NCI-H2081 treated with DMSO at 0.1 percent for 48 hours (cell line): ENCODE measurements at places on chromosomes 1 and 21.

GRCh38 chr21:33964706-33965325 is 49.2 kb upstream of the ATP5PO start:
- DNase-seq: no peak

DNA sequence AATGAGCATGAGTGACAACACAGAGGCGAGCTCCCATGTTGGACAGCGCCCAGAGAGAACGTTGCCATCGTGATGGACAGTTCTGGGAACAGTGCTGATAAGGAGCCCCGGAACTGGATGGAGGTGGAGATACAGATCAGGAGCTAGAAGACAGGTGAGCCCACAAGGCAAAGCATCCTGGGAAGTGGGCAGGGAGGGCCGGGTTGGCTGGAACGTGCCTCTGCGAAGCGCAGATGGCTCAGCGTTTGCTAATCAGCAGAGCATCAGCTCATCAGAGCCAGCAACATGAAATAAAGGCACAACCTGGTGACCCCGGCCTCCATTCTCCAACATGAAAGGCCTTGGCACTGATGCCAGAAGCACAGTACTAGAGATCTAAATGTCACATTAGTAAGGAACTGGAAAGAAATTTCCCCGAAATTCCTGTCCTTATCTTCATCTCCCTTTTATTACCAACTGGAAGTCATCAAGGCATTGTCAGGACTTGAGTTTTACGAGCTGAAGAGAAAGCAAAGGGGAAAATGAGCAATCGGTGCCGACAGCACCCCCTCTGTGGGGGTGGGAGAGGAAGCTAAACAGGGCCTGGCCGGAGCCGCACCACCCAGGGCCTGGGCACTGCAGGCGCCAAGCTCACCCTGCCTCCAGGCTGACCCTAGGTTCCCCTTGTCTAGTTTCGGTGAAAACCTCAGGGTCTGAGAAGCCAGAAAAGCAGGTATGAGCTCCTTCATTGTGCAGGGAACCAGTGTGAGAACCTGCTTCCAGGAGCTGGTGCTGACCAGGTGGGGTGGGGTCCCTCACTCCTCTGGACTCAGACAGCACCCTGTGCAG is 19.9 kb downstream of the ABCA4 start:
- no peak for DNase-seq

GRCh38 chr1:239269706-239270105 is 116.7 kb upstream of the CHRM3 start:
- no peak for DNase-seq

DNA sequence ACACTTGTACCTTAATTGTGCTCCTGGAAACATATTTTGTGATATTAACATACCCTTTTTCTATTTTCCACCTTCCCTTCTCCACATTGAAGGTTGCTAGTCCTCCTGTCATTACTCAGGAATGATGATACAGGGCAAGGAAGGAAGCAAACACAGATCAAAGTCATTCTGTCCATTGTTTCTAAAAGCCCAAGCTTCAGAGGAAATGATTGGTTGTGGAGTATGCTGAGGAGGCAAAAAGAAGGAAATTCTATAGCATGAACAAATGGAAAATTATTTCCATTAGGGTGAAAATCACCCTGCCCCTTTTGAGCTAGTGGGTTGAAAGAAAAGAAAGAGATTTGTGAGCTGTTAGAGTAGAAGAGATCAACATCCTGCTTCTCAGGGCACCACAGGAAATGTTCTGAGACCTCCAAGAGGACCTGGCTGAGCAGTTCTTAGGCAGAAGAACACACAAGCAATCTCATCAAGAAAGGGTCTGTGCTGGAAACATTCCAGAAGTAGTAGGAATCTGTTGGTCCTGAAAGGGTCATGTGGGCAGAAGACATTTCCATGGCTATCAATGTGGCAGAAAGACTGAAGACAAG is 29.0 kb upstream of the PRRX1 start:
- DNase-seq: no peak

GRCh38 chr1:151980287-151981177 is 13.1 kb downstream of the S100A10 start:
- DNase-seq: no peak

- DNase-seq: no peak
Observed at GRCh38 chr1:40344597-40344996, 27.5 kb upstream of the COL9A2 start.

DNA sequence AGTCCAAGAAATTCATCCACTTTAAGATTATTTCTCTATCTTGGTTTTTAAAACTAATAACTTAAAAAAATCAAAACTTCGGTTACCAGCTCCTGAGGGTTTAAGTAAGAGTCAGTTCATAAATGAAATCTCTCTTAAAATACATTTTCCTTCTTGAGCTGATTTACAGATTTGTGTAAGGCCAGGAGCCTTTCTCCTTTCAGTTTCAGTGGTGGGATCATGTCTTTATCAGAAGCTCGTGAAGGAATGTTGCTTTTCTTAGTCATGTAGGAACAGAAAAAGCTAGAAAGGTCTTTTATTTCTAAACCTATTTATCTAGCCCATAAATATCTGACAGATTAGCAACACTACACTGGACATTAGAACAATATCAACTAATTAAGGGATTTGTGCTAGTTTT is 390.2 kb downstream of the GPATCH2 start:
- DNase-seq: no peak

DNA sequence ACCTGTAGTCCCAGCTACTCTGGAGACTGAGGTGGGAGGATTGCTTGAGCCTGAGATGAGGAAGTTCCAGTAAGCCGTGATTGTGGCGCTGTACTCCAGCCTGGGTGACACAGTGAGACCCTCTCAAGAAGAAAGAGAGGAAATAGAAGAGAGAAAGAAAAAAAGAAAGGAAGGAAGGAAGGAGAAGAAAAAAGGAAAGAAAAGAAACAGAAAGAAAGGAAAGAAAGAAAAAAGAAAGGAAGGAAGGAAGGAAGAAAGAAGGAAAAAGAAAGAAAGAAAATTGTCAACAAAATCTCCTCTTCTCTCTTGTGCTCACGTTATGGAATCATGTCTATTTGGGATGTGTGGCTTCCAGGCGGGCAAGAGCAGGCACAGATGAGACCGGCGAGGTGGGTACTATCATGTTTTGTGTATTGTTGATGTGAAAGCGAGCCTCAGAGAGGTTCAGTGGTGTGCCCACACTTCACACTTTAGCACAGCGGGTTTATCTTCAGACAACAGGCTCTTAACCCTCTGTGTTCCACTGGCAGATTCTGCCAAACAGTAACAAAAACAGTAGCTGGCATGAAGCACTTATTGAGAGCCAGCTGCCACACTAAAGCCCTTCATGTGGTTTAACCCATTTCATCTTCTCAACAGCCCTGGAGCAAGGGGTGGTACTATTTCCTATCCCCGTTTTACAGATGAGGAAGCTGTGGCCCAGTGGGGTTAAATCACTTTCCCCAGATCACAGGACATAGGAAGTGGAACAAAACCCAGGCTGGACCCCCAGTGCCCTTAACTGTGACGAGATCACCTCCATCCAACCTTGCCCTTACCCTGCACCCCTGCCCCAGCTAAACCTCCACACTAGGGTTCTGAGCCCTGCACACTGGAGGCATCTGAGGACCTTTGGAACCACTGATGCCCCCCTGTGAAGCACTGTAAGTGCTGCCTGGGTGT is 94.7 kb upstream of the TARDBP start:
- no peak for DNase-seq

GRCh38 chr1:182426442-182427430 is 23.2 kb upstream of the RGSL1 start:
- DNase-seq: no peak

DNA sequence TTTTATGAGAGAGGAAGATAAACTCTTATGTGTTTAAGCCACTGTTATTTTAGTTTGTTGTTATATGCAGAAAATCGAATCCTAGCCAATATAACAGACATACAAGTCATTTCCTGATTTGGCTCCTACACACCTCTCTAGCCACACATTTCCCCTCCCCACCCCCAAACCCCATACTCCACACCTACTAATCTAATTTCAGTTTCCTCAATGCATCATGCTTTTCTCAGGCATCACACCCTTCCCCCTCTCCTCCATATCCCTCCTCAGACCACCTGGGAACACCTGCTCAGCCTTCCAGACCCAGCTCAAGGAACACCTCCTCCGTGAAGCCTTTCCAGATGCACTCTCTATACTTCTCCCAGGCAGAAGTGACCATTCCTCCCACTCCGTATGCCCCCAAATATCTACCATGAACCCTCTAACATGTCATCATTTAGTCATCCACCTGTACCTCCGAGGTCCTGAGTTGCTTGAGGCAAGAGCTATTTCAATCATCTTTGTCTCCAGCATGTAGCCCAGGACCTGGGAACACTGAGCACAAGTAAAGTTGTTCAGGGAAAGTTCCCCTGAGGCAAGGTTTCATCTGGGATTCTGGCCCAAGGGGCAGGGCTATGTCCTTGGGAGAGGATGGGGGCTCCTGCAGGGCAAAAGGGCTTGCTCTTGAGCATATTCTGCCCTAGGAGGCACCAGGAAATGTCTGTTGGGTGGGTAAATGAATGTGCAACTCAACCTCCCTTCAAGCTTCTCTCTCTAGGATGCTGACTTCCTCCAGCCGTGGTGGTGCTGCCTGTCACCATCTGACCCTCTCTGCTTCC is 126.8 kb downstream of the HIVEP3 start:
- DNase-seq: no peak

DNA sequence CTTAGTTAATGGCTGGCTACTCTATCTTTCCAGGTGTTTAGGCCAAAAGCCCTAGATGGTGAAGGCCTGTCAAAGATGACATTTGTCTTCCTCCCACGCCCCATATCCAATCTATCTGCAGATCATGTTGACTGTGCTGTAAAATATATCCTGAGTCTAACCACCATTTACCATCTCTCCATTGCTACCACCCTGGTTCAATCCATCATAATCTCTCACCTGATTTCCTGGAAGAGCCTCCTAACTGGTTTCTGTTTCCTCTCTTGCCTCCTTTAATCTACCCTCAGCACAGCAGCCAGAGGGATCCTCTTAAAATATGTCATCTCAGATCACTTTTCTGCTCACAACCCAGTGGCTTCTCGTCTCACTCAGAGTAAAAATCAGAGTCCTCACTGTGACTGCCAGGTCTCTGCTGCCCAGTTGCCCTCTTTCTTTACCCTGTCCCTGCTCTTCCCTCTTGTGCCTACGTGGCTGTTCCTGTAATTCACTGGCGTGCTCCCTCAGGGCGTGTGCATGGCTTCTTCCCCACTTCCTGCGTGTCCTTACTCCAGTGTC is 17.8 kb downstream of the TMEM50A start:
- no peak for DNase-seq

GRCh38 chr1:18794561-18794960 is 64.9 kb downstream of the TAS1R2 start:
- DNase-seq: no peak

DNA sequence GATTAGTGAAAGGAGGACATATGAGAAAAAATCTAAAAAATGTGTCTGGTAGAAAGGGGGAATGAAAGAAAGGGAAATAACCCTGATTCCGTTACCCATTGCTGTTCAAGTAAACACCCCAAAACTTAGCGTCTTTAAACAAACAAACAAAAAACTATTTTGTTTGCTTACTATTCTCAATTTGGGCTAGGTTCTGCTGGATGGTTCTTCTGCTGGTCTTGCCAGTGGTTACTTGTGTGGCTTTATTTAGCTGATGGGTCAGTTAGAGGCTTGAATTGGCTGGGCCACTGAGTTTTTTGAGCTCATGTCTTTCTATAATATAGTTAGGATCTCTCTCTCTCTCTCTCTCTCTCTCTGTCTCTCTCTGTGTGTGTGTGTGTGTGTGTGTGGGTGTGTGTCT is 112.1 kb downstream of the GRIK1 start:
- DNase-seq: no peak

- no peak for DNase-seq
Observed at GRCh38 chr1:30526652-30527345, 196.6 kb downstream of the MATN1 start.

DNA sequence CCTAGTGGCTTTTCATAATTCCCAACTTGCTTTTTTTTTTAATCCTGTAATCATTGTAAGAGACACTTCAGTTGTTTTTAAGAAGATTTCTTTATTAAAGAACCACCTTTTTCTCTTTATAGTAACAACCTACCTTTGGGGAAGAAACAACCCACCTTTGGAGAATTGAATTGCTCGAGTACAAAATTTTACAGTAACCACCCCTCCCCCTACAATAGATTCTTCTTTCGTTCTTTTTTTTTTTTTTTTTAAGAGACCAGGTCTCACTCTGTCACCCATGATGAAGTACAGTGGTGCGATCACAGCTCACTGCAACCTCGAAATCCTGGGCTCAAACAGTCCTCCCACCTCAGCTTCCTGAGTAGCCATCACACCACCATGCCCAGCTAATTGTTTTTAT is 2.1 kb upstream of the LRRC40 start:
- no peak for DNase-seq

GRCh38 chr1:33086384-33086850 is 5.5 kb downstream of the AZIN2 start:
- DNase-seq: no peak

DNA sequence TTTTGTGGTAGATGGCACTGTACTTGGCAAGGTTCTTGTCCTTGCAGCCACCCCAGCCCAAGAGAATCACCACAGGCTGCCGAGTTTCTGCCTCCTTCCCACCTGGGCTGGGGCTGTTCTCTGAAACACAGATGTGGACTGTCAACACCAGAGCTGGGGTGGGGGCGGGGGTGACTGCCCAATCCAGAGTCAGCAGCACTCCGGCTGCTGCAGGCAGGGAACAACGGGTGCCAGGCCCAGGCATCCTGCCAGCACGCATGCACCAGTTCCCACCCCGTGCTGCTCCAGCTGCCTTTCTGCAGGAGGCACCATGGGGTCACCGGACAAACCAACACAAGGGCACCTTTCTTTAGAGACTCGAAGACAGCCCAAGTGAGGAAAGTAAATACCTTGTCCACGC is 14.1 kb downstream of the TMEM53 start:
- no peak for DNase-seq

DNA sequence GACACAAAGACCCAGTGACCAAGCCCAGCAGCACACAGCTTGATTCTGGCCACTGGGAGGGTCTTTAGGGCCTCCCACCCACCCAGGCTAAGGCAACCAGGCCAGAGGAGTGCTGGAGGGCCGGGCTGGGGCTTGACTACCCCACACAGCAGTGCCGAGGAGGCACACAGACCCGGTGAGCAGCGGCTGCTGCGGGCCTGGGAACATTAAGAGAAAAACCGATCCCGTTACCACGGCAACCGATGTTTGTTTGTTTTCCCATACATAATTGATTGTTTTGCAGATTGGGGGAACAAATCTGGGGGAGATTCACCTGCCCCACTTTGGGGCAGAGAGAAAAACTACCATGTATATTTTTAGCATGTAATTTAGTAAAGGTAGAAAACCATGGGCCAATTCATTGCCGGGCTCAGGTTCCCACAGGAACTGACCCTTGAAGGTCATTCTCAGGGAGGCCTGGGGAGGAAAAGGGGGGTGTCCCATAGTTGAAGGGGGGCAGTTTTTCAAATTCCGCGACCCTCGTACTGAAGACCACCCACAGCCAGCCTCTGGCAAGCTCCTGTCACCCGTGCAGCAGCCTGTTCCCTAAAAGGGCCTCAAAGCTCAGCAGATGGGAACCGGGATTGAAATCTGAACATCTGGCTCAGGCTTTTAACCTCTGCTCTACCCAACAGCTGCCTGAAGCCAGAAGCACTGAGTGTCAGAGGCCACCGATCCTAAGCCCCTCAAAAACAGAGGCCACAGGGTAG is 35.3 kb downstream of the CHD5 start:
- no peak for DNase-seq
